ENCODE measurements at places on chromosomes 5 and 9.

- no peak overlapping the region for H3K4me3 ChIP-seq
- no peaks in the 10 kb centered on the region for H3K4me1 ChIP-seq
- DNase-seq = no peak
These were observed 154.0 kb downstream of the PIK3R1 start for GRCh38 chr5:68369457-68370125.

DNA sequence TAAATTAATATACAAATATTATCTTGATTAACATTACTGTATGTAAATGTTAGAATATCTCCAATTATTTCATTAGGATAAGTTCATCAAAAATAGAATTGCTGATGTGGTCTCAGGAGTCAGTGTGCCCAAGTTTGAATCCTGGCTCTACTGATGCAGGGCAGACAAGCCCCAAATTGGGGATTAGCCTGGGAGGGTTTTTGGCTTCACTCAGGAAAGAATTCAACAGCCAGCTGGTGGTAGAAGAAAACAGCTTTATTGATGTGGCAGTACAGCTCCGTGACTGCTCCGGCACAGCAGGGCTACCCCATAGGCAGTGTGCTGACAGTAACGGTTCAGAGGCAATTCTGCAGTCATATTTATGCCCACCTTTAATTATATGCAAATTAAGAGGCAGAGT is 32.5 kb downstream of the COL27A1 start:
- H3K4me3 ChIP-seq = no peak overlapping the region
- no peaks in the 10 kb centered on the region for H3K36me3 ChIP-seq
- H3K4me1 ChIP-seq = peaks cover 8% of the 10 kb centered on the region
- DNase-seq = no peak

GRCh38 chr5:127061956-127062355 is 11.3 kb downstream of the C5orf63 start:
- no peak overlapping the region for H3K4me3 ChIP-seq
- H3K27me3 ChIP-seq = no peaks in the 10 kb centered on the region
- no peaks in the 10 kb centered on the region for H3K36me3 ChIP-seq
- no peak overlapping the region for H3K27ac ChIP-seq

DNA sequence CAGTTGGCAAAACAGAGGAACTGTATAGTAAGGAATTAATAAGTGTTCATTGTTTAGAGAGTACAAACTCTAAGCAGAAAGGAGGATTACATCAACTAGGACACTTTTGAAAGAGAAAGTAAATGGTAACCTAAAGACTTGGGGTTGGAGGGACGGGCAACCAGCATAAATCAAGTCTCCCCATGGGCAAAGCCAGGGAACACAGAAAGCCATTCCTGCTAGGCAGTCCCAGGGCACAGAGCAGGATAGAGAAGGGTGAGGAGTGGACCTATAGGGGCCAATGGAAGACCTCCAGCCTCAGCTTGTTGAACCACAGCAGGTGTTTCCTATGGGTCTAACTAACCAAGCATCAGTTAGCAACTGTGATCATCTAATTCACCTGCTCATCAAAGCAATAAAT is 9.2 kb upstream of the ERAP1 start:
- DNase-seq = no peak
- H3K4me3 ChIP-seq = peak overlapping the region; percentile 37
- no peaks in the 10 kb centered on the region for H3K36me3 ChIP-seq
- H3K27me3 ChIP-seq = no peaks in the 10 kb centered on the region
- H3K4me1 ChIP-seq = no peaks in the 10 kb centered on the region

Data from heart left ventricle (tissue), 16 donors.